ENCODE measurements at places on chromosomes 6 and 20.

GRCh38 chr20:9407805-9408421 is 106.5 kb upstream of the LAMP5 start:
- peak; percentile 50 for DNase-seq

- no peak for DNase-seq
Measured at GRCh38 chr6:144929262-144929661, 644.1 kb downstream of the UTRN start.

- DNase-seq, result no peak
Measured at GRCh38 chr6:10410207-10411050, 4.4 kb downstream of the TFAP2A start.

DNA sequence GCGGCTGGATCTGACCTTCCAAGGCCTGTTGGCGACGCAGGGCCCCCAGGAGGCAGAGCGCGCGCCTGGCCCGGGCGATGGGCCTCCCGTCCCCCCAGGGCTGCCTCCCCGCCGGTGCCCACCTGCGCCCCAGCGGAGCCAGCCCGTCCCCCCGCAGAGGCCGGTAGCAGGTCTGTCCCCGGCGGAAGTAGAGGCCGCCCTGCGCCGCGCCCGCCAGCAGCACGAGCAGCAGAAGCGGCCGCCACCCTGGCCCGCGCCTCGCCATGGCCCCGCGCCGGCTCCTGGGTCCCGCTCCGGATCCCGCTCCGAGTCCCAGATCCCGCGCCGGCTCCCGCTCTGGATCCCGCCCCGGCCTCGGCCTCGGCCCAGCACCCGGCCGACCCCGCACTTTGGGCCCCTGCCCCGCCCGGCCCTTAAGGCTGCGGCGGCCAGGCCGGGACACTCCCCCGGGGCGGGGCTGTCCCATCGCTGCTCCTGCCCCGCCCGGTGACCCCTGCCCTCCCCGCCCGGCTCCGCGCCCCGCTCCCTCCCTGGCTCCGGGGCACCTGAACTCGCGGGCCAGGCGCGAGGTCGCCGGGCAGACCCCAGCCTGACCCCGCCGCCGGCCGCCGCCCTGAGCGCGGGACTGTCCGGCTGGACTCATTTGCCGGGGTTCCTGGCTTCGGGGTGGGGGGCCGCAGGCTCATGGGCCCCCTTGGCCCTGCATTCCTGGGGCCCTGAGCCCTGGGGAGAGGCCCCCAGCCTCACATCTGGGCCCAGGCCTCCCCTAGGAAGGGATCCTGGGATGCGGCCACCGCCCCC is at the start of gene CTSZ:
CTSZ (minus strand) TSS at position 391 of the 801 bp plus-strand sequence; CDS start at position 265, 126 bp downstream.
- peak; percentile 51 for DNase-seq

- no peak for DNase-seq
Measured at GRCh38 chr6:144075187-144075586, 20.2 kb downstream of the SF3B5 start.

- no peak for DNase-seq
Measured at GRCh38 chr20:34127792-34128191, 15.7 kb upstream of the EIF2S2 start.

GRCh38 chr6:92008757-92009502 is 1410.4 kb downstream of the EPHA7 start:
- DNase-seq, result no peak

GRCh38 chr20:50460608-50461267 is 49.4 kb upstream of the PTPN1 start:
- DNase-seq, result peak; percentile 68

DNA sequence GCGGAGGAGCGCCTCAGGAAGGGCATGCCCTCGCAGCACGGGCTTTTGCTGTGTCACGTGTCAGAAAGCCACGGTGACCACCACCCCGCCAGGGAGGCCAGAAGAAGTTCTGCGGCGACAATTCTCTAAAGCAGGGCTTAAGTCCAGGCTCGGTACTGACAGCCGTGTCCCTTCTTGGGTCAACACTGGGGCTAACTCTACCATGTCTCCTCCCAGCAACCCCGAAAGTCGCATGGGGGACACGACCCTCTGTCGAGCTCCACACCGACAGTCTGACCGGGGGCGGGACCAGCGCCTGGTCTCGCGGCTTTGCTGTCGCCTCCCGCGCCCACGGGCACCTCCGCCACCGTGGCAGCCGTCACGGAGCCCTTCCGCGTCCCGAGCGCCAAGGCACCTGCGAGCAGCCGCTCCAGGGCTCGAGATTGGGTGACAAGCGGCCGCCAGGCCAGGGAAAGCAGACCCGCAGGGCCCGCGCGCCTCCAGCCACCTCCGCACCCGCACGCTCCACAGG is 534 bp downstream of the NANP start:
- DNase-seq, result no peak

- no peak for DNase-seq
Measured at GRCh38 chr20:63215101-63216040, 560 bp downstream of the YTHDF1 start.

DNA sequence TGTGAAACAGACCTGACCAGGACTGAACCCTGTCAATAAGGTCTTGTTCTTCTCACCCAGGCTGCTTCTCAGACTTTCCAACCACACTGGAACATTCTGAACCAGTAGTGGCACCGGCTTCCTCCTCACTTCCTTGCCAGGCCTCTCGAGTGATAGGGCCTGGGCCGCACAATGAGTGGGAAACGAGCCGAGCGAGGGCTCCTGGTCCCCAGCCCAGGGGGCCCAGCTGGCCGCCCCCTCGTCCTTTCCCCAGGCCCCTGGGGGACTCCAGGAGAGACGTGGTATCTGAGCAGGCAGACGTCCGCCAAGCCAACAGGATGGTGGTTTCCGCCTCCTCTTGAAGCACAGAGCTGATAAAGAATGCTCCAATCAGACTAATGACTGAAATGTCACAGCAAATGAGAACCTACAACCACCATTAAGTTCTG is 117.9 kb downstream of the GMDS start:
- DNase-seq, result peak; percentile 21

GRCh38 chr6:145887969-145888368 is 73.4 kb upstream of the FBXO30 start:
- DNase-seq, result no peak

DNA sequence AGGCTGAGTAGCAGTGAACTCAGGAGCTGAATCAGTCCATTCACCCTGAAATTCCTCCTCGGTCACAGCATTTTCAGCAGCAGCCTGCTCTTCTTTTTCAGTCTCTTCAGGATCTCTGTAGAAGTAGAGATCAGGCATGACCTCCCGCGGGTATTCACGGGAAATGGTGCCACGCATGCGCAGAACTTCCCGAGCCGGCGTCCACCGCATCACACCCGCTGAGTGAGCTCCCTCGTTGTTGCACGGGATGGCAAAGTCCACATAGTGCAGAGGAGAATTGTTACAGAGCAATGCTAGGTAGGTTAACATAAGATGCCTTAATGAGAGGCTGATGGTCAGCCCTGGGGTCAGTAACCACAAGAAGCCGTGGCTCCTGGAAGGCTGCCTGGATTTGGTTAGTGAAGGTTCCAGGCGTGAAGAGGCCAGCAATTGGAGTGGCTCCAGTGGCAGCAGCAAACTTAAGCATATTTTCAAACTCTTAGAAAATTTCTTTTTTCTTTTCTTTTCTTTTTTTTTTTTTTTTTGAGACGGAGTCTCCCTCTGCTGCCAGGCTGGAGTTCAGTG is 113.5 kb upstream of the HDAC2 start:
- DNase-seq, result no peak

GRCh38 chr6:129207832-129208231 is 324.9 kb downstream of the LAMA2 start:
- no peak for DNase-seq

- DNase-seq, result no peak
Measured at GRCh38 chr6:68978411-68978810, 343.3 kb downstream of the ADGRB3 start.

DNA sequence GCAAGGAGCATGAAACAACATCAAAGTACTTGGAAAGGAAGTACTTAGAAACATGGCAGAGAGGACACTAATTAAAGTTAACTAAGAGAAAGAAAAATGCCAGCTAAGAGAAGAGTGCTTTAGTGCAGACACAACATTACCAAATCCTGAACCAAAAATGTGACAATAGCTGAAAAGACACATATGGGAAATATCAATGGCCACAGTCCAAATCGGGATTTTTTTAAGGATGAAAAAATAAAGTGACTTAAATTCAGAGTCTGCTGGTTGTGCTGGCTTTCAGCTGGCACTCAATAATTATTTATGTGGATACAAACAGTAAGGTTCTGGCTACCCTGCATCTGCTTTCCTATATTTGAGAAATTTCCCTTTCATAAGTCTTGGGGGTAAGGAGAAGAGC is 12.6 kb upstream of the DST start:
- DNase-seq, result no peak

- no peak for DNase-seq
Measured at GRCh38 chr6:36706339-36706738, 8.7 kb downstream of the RAB44 start.

GRCh38 chr6:166972101-166972500 is 15.8 kb upstream of the RNASET2 start:
- DNase-seq, result no peak

DNA sequence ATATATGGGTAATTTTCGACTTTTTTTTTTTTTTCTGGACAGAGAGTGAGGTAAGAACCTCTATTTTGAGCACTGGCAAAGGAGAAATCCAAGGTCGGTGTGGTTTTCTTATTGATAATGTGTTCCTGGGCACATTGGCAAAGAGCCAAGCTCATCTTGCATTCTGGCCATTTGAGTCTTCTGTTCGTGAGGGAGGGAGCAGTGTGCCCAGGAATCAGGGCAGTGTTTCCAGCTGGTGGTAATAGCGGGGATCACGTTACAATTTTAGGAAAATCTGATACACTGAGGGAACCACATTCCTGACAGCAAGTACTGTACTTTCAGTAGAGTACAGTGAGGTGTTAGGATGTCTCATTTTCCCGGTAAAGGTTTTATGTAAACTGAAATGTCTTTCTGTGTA is 442.3 kb upstream of the MAP3K7 start:
- DNase-seq, result no peak

GRCh38 chr6:113019176-113019575 is 672.0 kb downstream of the RFPL4B start:
- DNase-seq, result no peak

DNA sequence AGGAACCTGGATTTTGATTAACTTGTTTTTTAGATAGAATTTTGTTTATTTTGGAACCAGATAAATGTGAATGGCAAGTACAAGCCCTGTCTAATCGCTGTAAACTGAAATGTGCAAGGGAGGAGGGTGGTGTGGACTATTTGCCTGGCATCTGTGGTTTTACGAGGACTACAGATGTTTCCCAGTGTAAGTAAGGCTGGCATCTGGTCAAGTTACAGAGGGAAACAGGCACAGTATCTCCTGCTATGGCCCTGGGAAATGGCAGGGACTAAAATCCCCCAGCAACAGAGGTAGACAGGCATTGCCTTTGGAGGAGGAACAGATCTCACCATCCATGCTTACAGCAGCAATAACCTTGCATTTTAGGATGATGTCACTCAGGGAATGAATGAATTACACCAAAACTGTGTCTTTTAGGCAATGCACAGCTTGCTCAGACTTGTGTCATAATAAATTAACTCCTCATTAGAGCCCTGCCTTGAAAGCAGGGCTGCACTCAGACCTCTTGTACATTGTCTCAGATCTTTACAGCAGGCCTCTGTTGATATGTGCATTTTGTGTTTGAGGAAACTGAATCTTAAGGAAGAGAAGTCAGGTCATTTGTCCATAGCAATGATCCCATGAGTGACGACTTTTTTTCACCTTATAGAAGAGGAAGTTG is 96.2 kb downstream of the TCP11 start:
- no peak for DNase-seq

DNA sequence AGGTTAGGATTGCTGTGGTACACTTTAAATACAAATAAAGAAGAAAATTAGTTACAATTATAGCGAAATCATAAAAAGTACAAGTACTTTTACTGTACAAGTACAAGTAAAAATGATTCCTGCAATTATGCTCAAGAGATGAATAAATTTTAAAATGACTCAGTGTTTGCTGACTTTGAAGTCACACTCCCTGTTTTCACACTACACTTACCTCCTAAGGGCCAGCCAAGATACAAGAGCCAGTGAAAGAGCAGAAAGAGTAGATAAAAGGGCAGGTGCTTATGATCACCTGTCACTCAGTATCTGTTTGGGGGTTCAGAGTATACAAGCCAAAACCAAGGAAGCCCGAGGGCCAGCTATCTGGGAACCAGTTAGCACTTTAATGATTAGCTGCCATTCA is 41.0 kb upstream of the COL21A1 start:
- no peak for DNase-seq

DNA sequence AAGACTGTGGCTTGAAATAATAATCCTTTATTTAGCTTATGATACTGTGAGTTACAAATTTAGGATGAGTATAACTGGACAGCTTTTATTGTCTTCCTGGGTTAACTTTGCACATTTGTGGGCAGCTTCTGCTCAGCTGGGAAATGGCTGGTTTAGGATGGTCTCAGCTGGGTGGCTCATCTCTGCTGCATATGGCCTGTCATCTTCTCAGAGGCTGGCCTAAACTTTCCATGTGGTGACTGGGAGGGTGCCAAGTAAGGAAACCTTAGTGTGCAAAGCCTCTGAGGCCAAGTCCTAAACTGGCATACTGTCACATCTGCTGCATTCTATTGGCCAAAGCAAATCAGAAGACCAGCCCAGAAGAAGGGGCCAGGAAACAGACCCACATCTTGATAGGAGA is 40.2 kb downstream of the BTBD3 start:
- DNase-seq, result no peak

- DNase-seq, result no peak
Measured at GRCh38 chr20:58467572-58468527, 47.3 kb downstream of the APCDD1L start.

DNA sequence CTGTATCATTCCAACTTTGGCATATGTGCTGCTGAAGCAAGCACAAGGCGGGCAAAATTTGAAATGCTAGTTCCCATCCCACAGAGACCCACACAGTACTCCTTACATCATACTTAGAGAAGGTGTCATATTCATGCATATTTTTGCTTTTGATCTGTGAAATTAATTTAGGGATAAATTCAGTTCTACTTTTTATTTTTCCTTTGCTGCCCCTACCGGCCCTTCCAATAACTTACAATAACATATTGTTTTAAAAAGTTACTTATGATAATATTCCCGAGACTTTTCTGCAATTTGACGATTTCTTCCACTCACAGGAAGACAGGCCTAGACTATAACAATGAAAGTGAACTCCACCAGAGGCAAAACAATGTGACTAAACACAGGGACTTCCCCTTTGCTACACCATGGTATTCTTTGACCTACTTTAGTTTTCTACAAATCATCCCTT is 35.0 kb downstream of the SESN1 start:
- no peak for DNase-seq

- no peak for DNase-seq
Measured at GRCh38 chr20:56925831-56926170, 296.7 kb downstream of the TFAP2C start.

DNA sequence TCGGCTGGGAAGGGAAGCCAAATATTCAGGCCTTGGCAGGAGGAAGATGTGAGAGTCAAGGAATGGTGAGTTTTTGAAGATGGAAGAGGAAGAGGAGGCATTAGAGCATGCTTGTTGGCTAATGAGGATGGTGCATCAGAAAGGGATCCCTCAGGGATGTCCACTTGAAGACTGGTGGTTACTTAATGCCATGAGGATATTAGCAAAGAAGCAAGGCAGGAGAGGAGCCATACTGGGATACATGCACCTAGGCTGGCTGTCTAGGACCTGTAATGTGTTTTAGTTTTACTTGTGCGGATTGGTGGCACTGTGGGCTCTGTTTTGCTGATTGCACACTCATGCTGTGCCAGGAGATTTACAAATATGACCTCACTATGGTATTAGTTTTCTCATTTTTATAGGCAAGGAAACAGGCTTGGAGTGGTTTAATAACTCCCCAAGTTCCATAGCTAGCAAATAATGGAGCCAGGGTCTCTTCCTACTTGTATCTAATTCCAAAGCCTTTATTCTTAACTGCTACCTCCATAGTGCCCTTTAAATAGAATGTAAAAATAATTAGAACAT is 37.8 kb downstream of the NCOA7 start:
- no peak for DNase-seq

Measured in memory B cell (primary cell).